Vagina (tissue), 2 donors: ENCODE measurements at places on chromosomes 3 and 15. TPM values are rescaled to one million over a fixed set of nuclear protein-coding genes. Genes with fewer than 3 reads are reported as not detected.

DNA sequence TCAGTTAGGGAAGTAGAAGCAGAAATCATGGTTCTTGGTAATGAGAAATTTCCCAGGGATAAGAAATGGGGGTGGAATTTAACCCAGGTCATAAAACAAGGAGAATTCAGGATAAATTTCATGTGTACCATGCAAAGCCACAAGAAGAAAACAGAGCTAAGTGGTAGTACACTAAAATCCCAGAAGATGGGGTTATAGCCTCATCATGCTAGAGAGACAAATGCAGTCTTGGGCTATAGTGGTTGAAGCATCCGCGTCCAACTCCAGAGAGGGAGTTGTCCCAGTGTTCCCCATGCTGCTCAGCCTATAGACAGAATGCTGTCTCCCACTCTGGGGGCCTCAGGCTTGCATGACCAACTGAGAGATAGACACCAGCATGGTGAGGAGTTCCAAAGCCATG, 36.2 kb upstream of the CLRN1 start:
- no peak overlapping the region for H3K27ac ChIP-seq
- H3K4me1 ChIP-seq, result no peaks in the 10 kb centered on the region
- no peak overlapping the region for H3K4me3 ChIP-seq

DNA sequence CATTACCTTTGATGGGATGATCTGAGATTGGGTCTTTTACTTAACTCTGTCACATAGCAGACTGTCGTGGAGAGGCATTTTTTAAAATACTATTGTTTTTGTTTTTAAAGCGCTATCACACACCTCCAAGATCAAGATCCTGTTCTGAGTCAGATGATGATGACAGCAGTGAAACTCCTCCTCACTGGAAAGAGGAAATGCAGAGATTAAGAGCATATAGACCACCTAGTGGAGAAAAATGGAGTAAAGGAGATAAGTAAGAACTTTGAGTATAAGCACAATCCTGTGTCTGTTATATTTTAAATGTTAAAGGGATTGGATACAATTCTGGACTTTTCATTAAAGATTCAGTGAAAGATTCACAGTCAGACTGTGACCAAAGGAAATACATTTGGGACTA, 18.4 kb upstream of the ZBTB47 start:
- H3K4me3 ChIP-seq, result no peak overlapping the region
- H3K36me3 ChIP-seq, result peaks cover 89% of the 10 kb centered on the region
- H3K27ac ChIP-seq, result no peak overlapping the region
- H3K27me3 ChIP-seq, result no peaks in the 10 kb centered on the region
- DNase-seq, result no peak
- no peaks in the 10 kb centered on the region for H3K4me1 ChIP-seq

DNA sequence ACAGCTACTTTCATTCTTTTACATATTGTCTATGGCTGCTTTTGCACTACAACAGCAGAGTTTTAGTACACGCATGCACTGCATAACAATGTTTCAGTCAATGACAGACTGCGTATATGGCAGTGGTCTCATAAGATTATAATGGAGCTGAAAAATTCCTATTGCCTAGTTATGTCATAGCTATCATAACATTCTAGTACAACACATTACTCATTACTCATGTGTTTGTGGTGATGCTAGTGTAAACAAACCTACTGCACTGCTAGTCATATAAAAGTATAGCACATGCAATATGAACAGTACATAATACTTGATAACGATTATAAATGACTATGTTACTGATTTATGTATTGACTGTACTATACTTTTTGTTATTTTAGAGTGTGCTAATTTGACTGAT, 47.9 kb downstream of the QTRT2 start:
- no peaks in the 10 kb centered on the region for H3K36me3 ChIP-seq
- no peak overlapping the region for H3K4me3 ChIP-seq
- DNase-seq, result no peak
- no peak overlapping the region for H3K27ac ChIP-seq
- H3K27me3 ChIP-seq, result no peaks in the 10 kb centered on the region

- H3K4me1 ChIP-seq, result peaks cover 11% of the 10 kb centered on the region
- H3K36me3 ChIP-seq, result no peaks in the 10 kb centered on the region
- no peak overlapping the region for H3K27ac ChIP-seq
- H3K27me3 ChIP-seq, result no peaks in the 10 kb centered on the region
- no peak for DNase-seq
Measured at GRCh38 chr3:102174832-102175374, 259.9 kb upstream of the ZPLD1 start.

GRCh38 chr3:119324899-119325298, 30.7 kb downstream of the ARHGAP31 start:
- H3K27ac ChIP-seq, result no peak overlapping the region
- no peaks in the 10 kb centered on the region for H3K27me3 ChIP-seq
- H3K36me3 ChIP-seq, result no peaks in the 10 kb centered on the region
- no peak overlapping the region for H3K4me3 ChIP-seq
- H3K4me1 ChIP-seq, result peaks cover 20% of the 10 kb centered on the region

DNA sequence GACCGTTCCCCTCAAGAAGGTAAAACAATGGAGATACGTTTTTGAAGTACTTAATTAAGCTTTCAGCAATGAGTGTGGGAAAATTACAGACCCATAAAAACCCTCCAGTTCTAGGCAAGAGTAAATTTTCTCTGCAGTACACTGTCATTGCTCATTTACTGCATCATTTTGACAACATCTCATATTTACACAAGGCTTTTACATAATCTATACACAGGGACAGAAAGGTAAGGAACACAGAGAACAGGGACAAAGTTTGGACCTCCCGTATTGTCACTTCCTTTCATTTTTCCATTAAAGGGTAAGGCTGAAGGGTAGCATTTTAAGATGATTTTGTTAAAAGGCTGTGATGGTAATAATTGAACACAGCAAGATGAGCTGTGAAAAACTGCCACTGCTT, 7.4 kb upstream of the HGD start:
- no peaks in the 10 kb centered on the region for H3K36me3 ChIP-seq
- DNase-seq, result no peak
- no peak overlapping the region for H3K4me3 ChIP-seq
- no peaks in the 10 kb centered on the region for H3K4me1 ChIP-seq
- H3K27me3 ChIP-seq, result no peaks in the 10 kb centered on the region
- H3K27ac ChIP-seq, result no peak overlapping the region

- DNase-seq, result no peak
- no peaks in the 10 kb centered on the region for H3K27me3 ChIP-seq
- H3K27ac ChIP-seq, result peak overlapping the region; percentile 51
- H3K4me3 ChIP-seq, result no peak overlapping the region
Measured at GRCh38 chr3:37924453-37924852, 62.8 kb downstream of the CTDSPL start.

GRCh38 chr3:39506863-39507262, 39.4 kb downstream of the MOBP start:
- no peak for DNase-seq
- no peak overlapping the region for H3K27ac ChIP-seq
- H3K4me3 ChIP-seq, result no peak overlapping the region
- no peaks in the 10 kb centered on the region for H3K4me1 ChIP-seq

GRCh38 chr3:77381431-77381830, 341.5 kb downstream of the ROBO2 start:
- H3K27me3 ChIP-seq, result no peaks in the 10 kb centered on the region
- no peaks in the 10 kb centered on the region for H3K4me1 ChIP-seq
- no peak overlapping the region for H3K4me3 ChIP-seq
- no peak for DNase-seq

GRCh38 chr3:72678867-72679266, 169.4 kb downstream of the SHQ1 start:
- no peaks in the 10 kb centered on the region for H3K27me3 ChIP-seq
- no peaks in the 10 kb centered on the region for H3K4me1 ChIP-seq

GRCh38 chr3:31918179-31919150, 62.6 kb downstream of the OSBPL10 start:
- H3K36me3 ChIP-seq, result no peaks in the 10 kb centered on the region
- no peak overlapping the region for H3K27ac ChIP-seq
- DNase-seq, result no peak

GRCh38 chr15:60652245-60652644, 173.3 kb upstream of the ICE2 start:
- no peak overlapping the region for H3K4me3 ChIP-seq
- peaks cover 19% of the 10 kb centered on the region for H3K4me1 ChIP-seq

DNA sequence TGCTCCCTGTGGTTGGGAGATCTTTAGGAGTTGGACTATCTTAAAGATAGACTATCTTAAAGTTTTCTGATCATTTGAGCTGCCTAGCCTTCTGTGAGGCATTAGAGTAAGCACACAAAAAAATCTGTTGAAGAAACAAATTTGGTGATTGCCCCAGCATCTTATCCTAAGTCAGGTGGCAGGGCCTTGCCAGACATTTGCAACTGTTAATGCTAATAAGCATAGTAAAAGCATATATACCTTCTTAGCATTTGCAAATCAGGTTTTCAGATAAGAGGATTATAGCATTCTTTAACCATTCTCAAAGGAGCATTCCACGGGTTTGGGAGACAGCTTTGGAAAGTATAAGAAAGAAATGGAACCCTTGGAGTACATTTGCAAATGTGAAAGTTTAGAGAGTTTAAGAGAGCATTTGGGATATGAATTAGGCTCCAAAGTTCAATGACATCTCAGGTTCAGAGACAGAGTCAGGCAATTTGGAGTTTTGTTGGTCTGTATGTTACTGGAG, 61.0 kb downstream of the SEMA6D start:
- no peak for DNase-seq
- no peak overlapping the region for H3K4me3 ChIP-seq
- no peak overlapping the region for H3K27ac ChIP-seq
- no peaks in the 10 kb centered on the region for H3K36me3 ChIP-seq

- no peaks in the 10 kb centered on the region for H3K36me3 ChIP-seq
- no peak overlapping the region for H3K27ac ChIP-seq
- peaks cover 19% of the 10 kb centered on the region for H3K4me1 ChIP-seq
- H3K4me3 ChIP-seq, result no peak overlapping the region
- H3K27me3 ChIP-seq, result no peaks in the 10 kb centered on the region
Measured at GRCh38 chr15:90358124-90359033, 6.3 kb downstream of the ZNF774 start.

DNA sequence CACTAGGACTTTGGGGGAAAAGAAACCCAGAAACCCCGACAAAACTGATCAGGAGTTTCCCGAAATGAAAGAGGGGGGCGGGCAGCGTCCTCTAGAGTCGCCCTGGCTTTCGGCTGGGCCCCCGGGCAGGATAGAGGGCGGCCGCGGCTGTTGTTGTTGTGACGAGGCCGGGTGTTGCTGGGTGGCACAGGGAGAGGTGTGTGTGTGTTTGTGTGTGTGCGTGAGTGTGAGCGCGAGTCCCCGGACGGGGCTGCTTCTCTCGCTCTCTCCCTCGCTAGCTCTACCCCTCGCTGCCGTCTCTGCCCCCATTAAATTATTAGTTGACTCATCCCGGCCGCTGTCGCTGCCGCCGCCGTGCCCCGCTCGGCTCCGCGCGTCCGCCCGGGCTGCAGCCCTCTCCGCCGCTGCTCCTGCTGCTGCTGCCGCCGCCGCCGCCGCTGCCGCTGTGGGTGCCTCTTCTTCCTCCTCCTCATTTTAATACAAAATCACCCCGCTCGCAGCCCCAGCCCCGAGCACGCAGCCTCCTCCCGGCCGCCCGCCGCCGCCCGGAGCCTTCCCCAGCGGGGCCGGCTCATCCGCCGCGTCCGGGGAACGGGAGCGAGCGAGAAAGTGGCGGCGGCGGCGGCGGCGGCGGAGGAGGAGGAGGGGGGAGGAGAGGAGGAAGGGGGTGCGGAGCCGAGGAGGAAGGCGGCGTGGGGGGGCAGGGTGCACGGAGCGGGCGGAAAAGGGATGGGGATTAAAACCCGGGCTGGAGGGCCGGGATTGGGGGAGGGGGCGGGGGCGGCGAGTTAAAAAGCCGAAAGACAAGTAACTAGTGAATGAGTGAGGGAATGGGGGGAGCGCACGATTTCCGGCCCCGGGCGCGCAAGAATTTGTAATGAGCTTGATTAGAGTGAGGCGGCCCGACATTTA, at the start of gene SATB1:
Gene SATB1, minus strand, starts transcription at position 611 of the 912 bp plus-strand sequence. CDS start 4,372 bp downstream, outside the sequence.
- H3K27ac ChIP-seq, result peak within 1 kb of the TSS; percentile 80
- peaks cover 24% of the 10 kb centered on the region for H3K4me1 ChIP-seq
- peak; percentile 88 for DNase-seq
- H3K27me3 ChIP-seq, result no peaks in the 10 kb centered on the region
- H3K4me3 ChIP-seq, result peak within 1 kb of the TSS; percentile 92
- H3K36me3 ChIP-seq, result no peaks in the 10 kb centered on the region

DNA sequence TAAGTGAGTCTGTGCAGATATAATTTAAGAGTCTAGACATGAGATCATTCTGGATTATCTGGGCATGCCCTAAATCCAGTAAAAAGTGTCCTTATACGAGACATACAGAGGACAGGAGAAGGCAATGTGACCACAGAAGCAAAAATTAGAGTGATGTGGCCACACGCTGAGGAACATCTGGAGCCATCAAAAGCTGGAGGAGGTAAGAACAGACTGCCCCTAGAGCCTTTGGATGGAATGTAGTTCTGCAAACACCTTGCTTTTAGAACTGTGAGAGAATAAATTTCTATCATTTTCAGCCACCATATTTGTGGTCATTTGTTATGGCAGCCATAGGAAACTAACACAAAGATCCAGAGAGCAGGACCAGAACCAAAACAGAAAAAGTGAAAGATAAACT, 41.0 kb downstream of the CD200 start:
- no peak for DNase-seq
- no peak overlapping the region for H3K4me3 ChIP-seq
- no peaks in the 10 kb centered on the region for H3K27me3 ChIP-seq

DNA sequence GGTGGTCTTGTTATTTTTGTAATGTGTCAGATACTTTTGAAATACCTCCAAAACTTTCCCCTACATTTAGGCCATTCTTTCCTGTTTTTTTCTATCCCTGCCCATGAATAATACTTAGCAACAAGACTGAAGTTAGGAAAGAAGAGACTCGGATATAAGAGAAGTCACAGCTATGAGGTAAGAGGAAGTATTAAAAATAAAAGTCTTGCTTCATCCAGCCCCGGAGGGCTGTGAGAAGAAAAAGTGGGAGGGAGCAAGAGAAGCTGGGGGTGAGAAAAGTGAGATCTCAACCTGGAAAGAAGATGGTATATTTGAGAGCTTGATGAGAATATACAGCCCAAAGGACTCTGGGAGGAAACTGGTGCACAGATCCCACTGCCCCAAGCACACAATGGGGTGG, 213.5 kb upstream of the CDIN1 start:
- no peak overlapping the region for H3K27ac ChIP-seq
- no peaks in the 10 kb centered on the region for H3K36me3 ChIP-seq
- no peak overlapping the region for H3K4me3 ChIP-seq

DNA sequence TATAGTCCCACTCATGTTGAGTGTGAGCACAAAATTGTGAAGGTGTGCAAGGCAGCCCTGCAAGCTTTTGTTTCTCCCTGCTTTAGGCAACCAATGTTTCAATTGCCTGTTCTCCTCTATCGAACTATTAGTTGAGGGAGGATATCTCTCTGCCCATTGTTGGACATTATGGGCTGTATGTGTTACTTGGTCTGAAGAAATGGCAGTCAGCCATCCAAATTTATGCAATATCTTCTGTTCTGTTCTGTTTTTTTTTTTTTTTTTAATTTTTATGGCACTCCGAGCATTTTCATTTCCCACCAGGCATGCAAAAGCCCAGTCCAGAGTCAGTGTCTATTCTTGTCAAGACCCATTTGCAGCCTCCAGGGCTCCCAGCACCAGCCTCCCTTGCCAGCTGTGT, 44.0 kb downstream of the ANAPC13 start:
- H3K4me1 ChIP-seq, result peaks cover 3% of the 10 kb centered on the region
- H3K4me3 ChIP-seq, result no peak overlapping the region
- no peak overlapping the region for H3K27ac ChIP-seq
- peak; percentile 25 for DNase-seq
- no peaks in the 10 kb centered on the region for H3K27me3 ChIP-seq
- H3K36me3 ChIP-seq, result no peaks in the 10 kb centered on the region

The GRAMD1C gene
- total RNA-seq, result 9.6 TPM

The CHRNA3 gene
- total RNA-seq, result 3.7 TPM

The ALS2CL gene
- total RNA-seq, result 134 TPM

The CCK gene
- total RNA-seq, result not detected

The FOXL2NB gene
- 1.5 TPM for total RNA-seq

The AADACL2 gene
- 0.49 TPM for total RNA-seq

The GPR62 gene
- not detected for total RNA-seq

The CYP1A1 gene
- 1.5 TPM for total RNA-seq

The LRRK1 gene
- total RNA-seq, result 21.1 TPM

The DAPK2 gene
- total RNA-seq, result 50.3 TPM
